ENCODE measurements at places on chromosomes 7 and 10.

DNA sequence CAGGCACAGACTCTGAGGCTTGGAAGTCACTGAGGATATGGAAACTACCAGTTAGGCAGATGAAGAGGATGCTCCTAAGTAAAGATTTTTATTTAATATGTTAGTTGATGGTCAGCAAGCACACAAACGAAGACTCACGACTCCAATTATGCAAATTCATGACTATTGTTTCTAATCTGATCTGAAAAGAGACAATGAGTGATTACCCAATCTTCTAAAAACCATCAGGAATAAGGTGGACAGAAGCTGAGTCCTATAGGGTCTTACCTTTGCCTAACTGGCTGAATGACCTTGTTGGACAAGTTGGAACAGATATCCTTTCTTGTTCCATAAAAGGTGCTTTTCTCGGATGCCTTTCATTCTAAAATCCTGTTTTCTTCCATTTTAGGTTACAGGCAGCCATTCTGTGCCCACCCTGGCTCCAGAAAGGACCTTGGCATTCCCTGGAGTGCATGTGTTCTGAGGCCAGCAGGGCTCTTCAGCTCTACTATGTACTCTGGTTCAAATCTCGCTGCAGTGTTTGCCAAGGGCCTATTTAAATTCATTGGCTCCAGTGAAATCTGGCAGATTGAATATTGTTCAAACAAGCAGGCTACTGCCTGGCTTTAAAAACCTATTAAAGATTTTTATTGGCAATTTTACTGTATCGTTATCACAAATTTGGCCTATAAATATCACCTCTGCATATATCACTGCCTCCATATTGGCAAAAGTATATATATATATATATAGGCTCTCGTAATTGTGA lies 77.5 kb downstream of the SLC25A13 start:
- no peak for DNase-seq

GRCh38 chr7:46513447-46513848 lies 592.4 kb upstream of the IGFBP3 start:
- DNase-seq, result no peak

- DNase-seq, result no peak
These were observed 70.2 kb upstream of the CCDC71L start for GRCh38 chr7:106731187-106731586.

GRCh38 chr10:3095373-3096139 lies 28.2 kb downstream of the PFKP start:
- peak; percentile 24 for DNase-seq

All from CD8-positive, alpha-beta memory T cell (primary cell).